ENCODE measurements at places on chromosomes 3 and 15. TPM values are rescaled to one million over a fixed set of nuclear protein-coding genes. Genes with fewer than 3 reads are reported as not detected.

Gene DCP1A
- total RNA-seq = 26.1 TPM

Gene ZNF501
- 5.4 TPM for total RNA-seq

Gene TPRG1
- 3.6 TPM for total RNA-seq

Gene UCN2
- total RNA-seq = 0.46 TPM

Gene DCLK3
- 2.4 TPM for total RNA-seq

Gene NMD3
- total RNA-seq = 43.7 TPM

Gene MGLL
- total RNA-seq = 122 TPM

Gene GOLGA6D
- not detected for total RNA-seq

Gene HACL1
- total RNA-seq = 38.3 TPM

Gene FAH
- total RNA-seq = 8.7 TPM

Data from dorsolateral prefrontal cortex (tissue), 122 donors.